Dermis lymphatic vessel endothelial cell (primary cell): ENCODE measurements at places on chromosomes 11 and 22. TPM values are rescaled to one million over a fixed set of nuclear protein-coding genes. Genes with fewer than 3 reads are reported as not detected.

The RHBDD3 gene
- total RNA-seq, result 17.8 and 18.7 TPM in 2 replicates

The MUC5AC gene
- total RNA-seq, result not detected in 2 replicates

The ANKK1 gene
- not detected in 2 replicates for total RNA-seq

The SOX10 gene
- under 0.01 TPM in 1 of 2 replicates, not detected in the other for total RNA-seq

The TMEM132A gene
- total RNA-seq, result 61.3 and 76.5 TPM in 2 replicates
